ENCODE measurements at places on chromosomes 1 and 21. TPM values are rescaled to one million over a fixed set of nuclear protein-coding genes. Genes with fewer than 3 reads are reported as not detected.
A peak's percentile ranks its signal among the peaks of the same experiment; 100 is the strongest.

- DNase-seq: no peak
Observed at GRCh38 chr1:180358649-180359048, 128.6 kb downstream of the LHX4 start.

- DNase-seq: peak; percentile 8
Observed at GRCh38 chr1:69791311-69791710, 223.6 kb downstream of the LRRC7 start.

DNA sequence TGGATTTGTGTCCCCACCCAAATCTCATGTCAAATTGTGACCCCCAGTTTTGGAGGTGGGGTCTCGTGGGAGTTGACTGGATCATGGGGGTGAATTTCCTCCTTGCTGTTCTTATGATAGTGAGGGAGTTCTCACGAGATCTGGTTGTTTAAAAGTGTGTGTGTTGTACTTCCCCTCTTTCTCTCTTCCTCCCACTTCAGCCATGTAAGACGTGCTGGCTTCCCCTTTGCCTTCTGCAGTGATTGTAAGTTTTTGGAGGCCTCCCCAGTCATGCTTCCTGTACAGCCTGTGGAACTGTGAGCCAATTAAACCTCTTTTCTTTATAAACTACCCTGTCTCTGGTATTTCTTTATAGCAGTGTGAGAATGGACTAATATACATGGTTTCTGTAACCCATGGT is 64.6 kb downstream of the RHOU start:
- no peak for DNase-seq

GRCh38 chr1:102693345-102693744 is 415.0 kb downstream of the COL11A1 start:
- no peak for DNase-seq

DNA sequence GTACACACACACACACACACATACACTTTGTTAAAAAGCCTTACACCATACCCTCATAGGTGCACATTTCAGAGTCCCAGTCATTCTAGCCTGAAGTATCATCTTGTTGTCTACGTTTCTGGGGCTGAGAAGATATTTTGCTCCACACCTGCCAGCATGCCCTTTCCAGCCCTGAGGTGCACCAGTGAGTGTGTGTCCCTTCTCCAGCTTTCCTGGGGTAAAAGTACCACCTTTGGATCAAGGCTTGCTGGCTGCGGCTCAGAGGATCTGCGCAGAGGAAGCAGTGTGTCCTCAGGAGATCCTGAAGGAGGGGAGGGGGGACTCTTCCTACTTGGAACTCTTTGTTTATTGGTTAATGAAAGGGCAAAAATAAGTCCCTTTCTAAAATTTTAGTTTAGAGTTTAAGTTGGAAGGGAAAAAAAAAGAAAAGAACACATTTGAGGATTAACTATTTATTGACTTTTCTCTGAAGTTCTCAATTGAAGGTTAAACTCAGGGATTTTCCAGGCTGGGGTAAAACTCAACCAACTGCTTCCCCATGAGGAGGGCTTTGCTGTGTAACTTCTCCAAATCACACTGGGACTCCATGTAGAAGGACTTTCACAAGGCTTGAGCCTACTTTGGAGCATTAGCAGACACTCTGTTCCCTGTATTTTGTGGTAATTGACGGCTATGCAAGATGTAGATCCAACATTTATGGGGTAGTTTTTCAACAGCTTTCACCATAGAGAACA is 200.3 kb upstream of the SGIP1 start:
- DNase-seq: no peak

DNA sequence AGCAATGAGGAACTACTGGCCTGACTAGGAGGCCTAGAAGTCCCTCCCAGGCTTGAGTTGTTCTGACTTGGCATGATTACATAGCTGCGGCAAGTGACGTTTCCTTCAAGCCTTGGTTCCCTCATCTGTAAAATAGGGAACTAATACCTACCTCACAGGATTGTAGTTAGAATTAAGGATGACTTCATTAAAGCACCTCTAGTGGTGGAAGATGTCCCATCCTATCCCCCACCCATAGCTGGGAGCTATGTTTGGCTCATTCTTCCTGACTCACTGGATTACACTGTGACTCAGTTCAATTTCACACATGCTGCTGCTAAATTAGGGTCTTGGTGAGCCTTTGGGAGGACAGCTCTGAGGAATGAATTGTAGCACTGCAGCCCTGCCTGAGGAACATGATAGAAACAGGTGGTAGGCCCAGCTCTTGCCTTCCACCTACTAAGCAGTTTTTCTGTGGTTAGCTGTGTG is 6.0 kb upstream of the SHISA4 start:
- DNase-seq: peak; percentile 44

DNA sequence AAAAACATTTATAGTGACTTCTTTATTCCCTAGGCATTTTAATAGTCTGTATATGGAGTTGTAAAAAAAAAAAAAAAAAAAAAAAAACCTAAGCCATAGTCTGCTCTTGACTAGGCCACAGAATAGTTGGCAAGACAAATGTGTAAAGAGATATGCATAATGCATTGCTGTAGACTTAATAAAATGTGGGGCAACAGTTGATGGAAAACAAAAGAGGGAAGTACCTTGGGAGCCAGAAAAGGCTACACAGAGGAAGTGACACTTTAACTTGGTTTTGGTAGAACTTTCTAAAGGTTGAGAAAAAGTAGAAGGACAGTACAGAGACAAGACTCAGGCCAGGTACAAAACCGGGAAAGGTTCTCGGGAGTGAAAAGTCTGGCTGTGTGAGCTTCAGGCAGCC is 802.9 kb upstream of the ADAMTS5 start:
- no peak for DNase-seq

- peak; percentile 50 for DNase-seq
Observed at GRCh38 chr21:34865400-34866241, 183.5 kb downstream of the RUNX1 start.

Gene CCDC190
- 0.55 TPM for polyA plus RNA-seq

Gene ALX3
- polyA plus RNA-seq: 4.3 TPM

Gene AMY2A
- not detected for polyA plus RNA-seq

Gene HSD11B1
- polyA plus RNA-seq: 0.15 TPM

Gene F3
- 52.6 TPM for polyA plus RNA-seq

Gene RHCE
- 0.59 TPM for polyA plus RNA-seq

Gene MAGOH
- polyA plus RNA-seq: 24.9 TPM
